ENCODE measurements at places on chromosomes 5 and 9.

- DNase-seq: no peak
These were observed 190.9 kb upstream of the FREM1 start for GRCh38 chr9:15101095-15101494.

- DNase-seq: no peak
These were observed 108.6 kb upstream of the CDH6 start for GRCh38 chr5:31084871-31085270.

GRCh38 chr9:133125941-133126696 is 5.1 kb upstream of the RALGDS start:
- no peak for DNase-seq

DNA sequence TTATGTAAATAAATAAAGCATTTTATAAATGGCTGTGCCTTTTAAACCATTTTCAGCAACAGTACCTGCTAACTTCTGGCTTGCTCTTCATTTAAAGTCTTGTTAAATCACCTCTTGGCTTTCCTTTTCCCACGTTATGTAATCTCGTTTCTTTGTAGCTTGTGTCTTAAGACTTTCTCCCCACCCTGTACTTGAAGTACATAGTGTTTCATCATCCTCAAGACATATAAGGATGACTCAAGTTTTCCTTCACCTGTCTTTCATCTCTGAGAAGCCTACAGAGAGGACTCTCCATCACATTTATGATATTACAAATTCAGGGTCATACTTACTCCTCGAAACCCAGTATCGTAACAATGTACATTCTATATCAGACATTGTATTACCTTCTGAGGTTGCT is 33.9 kb downstream of the PRELID2 start:
- no peak for DNase-seq
